ENCODE measurements at places on chromosomes 1 and 21. TPM values are rescaled to one million over a fixed set of nuclear protein-coding genes. Genes with fewer than 3 reads are reported as not detected.

Gene RGS1
- not detected for total RNA-seq

Gene IRF6
- 28.7 TPM for total RNA-seq

Gene H6PD
- total RNA-seq, result 33.0 TPM

Gene FRRS1
- 10.1 TPM for total RNA-seq

Gene LCA5L
- total RNA-seq, result 2.0 TPM

Gene AMPD1
- total RNA-seq, result not detected

Gene GBP7
- not detected for total RNA-seq

Gene RPE65
- not detected for total RNA-seq

Gene RNU1-2
- under 0.01 TPM for total RNA-seq

Gene KCNJ6
- total RNA-seq, result under 0.01 TPM

Gene ADGRL4
- total RNA-seq, result under 0.01 TPM

Gene PTGFR
- total RNA-seq, result 8.2 TPM

Gene SSX2IP
- total RNA-seq, result 2.0 TPM

Gene NBPF10
- total RNA-seq, result 0.65 TPM

Gene TLCD4
- total RNA-seq, result not detected

Gene HHIPL2
- total RNA-seq, result not detected

Gene CENPS
- total RNA-seq, result 18.5 TPM

Gene LCE2C
- not detected for total RNA-seq

Gene KIAA1614
- total RNA-seq, result 22.4 TPM

Gene IVNS1ABP
- 86.0 TPM for total RNA-seq

Gene RHEX
- not detected for total RNA-seq

Gene ZSWIM5
- under 0.01 TPM for total RNA-seq

Gene TDRD10
- total RNA-seq, result not detected

Gene TDRD5
- 0.11 TPM for total RNA-seq

Gene KRTAP11-1
- total RNA-seq, result not detected

Gene MFSD2A
- 0.39 TPM for total RNA-seq

Gene NFASC
- under 0.01 TPM for total RNA-seq

Gene OR2T2
- 16.1 TPM for total RNA-seq

Gene UMODL1
- total RNA-seq, result not detected

Gene S100A8
- total RNA-seq, result not detected

Gene ZC3H12A
- total RNA-seq, result 10.2 TPM

Gene TRAF5
- total RNA-seq, result 1.2 TPM

Gene CYP4A22
- not detected for total RNA-seq

Gene RUNX1
- total RNA-seq, result 59.0 TPM

Gene TMEM59
- 309 TPM for total RNA-seq

Gene CHI3L2
- total RNA-seq, result 3.5 TPM

Gene KRTAP15-1
- total RNA-seq, result not detected

Gene OR6K3
- total RNA-seq, result not detected

Gene TTC13
- 4.7 TPM for total RNA-seq

Gene SIPA1L2
- 4.9 TPM for total RNA-seq

Gene WNT9A
- 5.1 TPM for total RNA-seq

Gene TRIM46
- 1.6 TPM for total RNA-seq

Gene FYB2
- not detected for total RNA-seq

Gene PLA2G2A
- total RNA-seq, result not detected

Gene BMP8B
- not detected for total RNA-seq

Gene RBM11
- not detected for total RNA-seq

Gene CFHR3
- total RNA-seq, result not detected

Gene COL9A2
- 1.6 TPM for total RNA-seq

Gene RNU1-4
- total RNA-seq, result under 0.01 TPM

Gene ESRRG
- 0.39 TPM for total RNA-seq

Gene LCE1A
- not detected for total RNA-seq

Gene PRR9
- 6.4 TPM for total RNA-seq

Gene KCND3
- total RNA-seq, result under 0.01 TPM
